ENCODE measurements at places on chromosomes 12 and 14. TPM values are rescaled to one million over a fixed set of nuclear protein-coding genes. Genes with fewer than 3 reads are reported as not detected.

DNA sequence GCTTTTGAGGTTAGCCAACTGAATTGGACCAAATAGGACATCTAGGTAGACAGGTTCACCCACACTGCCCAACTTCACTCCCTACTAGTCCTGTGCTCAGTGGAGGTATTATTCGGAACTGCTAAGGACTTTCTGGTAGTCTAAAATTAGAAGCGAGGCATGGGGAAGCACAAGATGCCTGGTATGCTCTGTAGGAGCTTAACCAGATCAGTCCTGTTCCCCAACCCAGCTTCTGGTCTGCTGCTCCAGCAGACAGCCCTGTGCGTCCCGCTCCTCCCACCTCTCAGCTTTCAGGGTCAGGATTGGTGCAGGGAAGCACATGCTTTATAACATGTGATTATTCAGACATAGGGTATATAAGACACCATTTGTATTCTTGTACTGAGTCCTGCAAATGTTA lies 31.2 kb downstream of the PRB3 start:
- no peak for DNase-seq

GRCh38 chr12:64431791-64432190 lies 20.1 kb upstream of the TBK1 start:
- DNase-seq: no peak

The INF2 gene
- polyA plus RNA-seq: 73.8 TPM

DNA sequence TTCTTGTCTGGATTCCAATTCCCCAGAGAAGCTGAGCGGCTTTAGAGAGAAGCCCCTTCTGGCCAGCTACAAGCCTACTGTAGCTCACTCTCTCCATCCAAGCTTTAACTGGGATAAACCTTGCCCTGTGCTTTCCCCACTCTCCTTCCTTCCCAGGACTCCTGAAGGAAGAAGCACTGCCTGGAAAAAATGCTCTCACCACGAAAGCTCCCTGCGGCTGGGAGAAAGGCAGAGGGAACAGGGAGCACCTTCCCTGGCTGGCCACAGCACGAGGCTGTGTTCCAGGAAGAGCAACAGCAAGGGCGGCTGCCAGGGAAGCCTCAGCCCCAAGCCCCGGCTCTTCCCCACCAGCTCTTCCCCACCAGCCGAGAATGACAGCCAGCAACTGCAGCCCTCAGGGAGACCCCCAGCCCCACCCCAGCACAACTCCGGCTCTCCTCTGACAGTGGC lies 40.8 kb upstream of the PNMA1 start:
- peak; percentile 44 for DNase-seq

All from heart right ventricle (tissue), 16 donors.